ENCODE measurements at places on chromosomes 16 and 17. TPM values are rescaled to one million over a fixed set of nuclear protein-coding genes. Genes with fewer than 3 reads are reported as not detected.

SPATA32 gene
- total RNA-seq: not detected

- DNase-seq: no peak
These were observed 28.9 kb downstream of the TANC2 start for GRCh38 chr17:62994931-62995330.

GRCh38 chr17:51907041-51907440, 251.5 kb downstream of the CA10 start:
- no peak for DNase-seq

HLF gene
- 0.29 TPM for total RNA-seq

CIBAR2 gene
- total RNA-seq: not detected

GRCh38 chr17:49978501-49978900, 9.5 kb downstream of the DLX4 start:
- DNase-seq: no peak

DNA sequence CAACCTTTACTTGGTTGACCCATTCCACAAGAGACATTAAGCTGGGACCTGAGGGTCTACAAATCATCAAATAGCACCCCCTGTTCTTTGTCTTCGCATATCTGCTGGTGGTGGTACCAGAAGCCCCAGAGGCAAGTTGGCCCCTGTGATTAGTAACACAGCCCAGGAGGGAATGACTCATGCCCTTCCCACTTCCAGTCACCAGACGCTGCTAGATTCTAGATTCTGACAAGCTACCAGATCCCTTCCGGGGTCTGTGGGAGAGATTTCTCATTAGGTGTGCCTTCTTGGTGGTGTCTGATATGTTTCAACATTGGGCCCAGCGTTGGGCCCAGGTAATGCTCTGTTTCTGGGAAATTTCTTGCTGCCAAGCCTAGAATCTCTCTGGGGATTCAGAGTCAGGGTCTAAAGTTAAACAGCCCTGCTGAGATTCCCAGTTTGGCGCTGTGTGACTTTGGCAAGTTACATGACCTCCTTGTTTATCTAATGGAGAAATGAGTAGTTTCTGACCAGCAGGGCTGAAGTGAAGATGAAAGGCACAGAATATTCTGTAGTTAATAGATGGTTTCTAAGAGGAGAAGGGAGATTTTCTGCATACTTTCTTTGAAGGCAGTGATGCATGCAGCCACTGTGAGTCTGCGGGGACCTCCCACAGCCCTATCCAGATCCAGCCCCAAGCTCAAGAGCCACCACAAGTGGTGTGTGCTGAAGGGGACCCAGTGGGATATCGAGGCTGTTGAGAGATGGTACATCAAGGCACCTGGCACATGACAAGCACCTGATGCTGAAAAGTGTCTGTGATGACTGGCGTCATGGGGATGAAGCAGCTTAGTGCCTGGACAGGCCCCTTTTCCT, 3.9 kb downstream of the TRPV2 start:
- no peak for DNase-seq

Data from glomerular endothelial cell (primary cell).